Ecto neural progenitor cell (in vitro differentiated cells): ENCODE measurements at places on chromosomes 11 and 22.

- no peak for DNase-seq
These were observed 19.5 kb upstream of the FLRT1 start for GRCh38 chr11:64015935-64016845.

DNA sequence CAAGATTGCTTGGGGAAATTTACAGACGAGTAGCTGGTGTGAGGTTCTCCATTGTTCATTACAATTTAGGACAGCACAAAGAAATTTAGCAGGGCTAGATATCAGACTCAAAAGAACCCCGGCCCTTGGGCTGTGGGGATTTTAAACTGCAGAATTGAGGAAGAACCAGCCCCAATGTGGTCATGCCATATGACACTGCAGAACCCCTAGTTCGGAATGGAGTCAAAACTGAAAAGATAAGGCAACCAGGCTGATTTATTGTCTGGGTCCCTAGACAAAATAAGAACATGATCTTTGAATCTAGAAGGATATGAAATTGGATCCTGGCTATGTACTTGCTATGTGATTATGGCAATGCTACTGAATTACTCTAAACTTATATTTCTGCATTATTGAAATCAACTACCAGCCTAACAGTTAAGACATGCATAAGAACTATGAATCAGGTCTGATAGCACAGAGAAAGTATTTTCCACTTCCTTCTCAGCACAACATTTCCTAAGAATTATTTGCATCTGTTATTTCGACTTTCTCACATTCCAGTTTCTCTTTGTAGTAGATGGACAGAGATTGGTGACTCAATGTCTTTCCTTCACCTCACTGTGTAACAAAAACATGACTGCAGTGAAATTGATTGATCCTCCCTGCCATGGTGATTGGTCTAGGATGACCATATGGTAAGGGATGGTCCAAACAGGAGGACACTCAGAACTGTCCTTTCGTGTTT, 13.2 kb downstream of the MMP3 start:
- DNase-seq: no peak

DNA sequence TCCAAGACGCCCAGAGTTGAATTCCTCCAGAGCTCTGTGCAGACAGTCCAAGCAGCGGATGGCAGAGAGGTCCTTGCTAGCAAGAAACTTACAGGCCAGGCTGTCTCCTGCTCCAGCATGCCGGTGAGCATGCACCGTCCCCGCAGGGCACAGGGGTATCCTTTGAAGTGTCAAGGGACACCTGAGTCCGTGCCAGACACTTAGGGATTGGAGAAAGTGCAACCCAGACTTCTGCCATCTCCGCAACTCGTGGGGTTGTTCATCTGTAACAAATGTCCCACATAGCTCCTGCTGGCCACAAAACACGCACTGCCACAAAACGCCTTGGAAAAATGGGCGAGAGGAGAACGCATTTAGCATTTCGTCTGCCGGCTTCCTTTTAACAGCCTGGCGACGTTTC, 13.3 kb downstream of the TSPO start:
- DNase-seq: no peak

- DNase-seq: peak; percentile 55
These were observed 45.9 kb upstream of the ARFGAP3 start for GRCh38 chr22:42902875-42903510.

DNA sequence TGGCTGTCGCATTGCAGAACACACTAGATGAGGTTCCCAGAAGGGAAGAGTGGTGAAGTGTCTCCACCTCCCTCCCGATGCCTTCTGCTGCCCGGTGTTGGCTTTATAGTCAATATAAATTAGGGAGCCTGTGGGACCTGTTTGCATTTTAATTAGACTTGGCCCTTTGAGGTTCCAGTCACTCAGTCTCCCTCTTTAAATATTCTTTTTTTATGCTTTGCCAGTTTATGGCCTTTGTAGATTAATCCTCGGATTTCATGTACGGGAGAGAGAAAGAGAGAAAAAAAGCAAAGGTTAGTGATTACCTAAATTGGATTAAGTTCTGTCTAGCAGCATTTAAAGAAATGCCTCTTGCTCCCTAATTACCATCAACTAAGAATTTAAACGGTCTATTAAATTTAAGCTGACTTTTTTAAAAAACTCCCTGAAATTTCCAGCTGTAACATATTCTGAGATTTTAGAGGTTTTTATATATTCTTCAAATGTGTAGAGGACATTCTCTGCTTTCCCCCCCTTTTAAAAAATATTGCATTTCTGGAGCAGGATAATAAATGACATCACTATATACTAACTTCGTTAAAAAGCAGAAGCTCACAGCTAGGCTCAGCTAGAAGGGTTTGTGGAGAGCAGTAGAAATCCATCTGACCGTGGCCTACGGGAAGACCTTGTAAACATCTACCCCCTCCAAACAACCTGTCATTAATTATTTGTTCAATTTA, 84.4 kb downstream of the PRR5L start:
- no peak for DNase-seq

- DNase-seq: no peak
These were observed 222.5 kb downstream of the TBC1D22A start for GRCh38 chr22:46984751-46985506.
